Activated T-helper 9 cell treated with anti-CD3 and anti-CD28 coated beads, Interleukin-2, amount 50 U/mL, for 16 hours (primary cell): ENCODE measurements at places on chromosomes 3 and 15.

DNA sequence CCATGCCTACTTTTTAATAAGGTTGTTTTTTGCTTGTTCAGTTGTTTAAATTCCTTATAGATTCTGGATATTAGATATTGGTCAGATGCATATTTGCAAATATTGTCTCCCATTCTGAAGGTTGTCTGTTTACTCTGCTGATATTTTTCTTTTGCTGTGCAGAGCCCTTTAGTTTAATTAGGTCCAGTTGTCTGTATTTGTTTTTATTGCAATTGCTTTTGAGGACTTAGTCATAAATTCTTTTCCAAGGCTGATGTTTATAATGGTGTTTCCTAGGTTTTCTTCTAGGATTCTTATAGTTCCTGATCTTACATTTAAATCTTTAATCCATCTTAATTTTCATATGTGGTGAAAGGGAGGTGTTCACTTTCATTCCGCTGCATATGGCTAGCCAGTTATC is 77.4 kb downstream of the PTPRG start:
- no peak for DNase-seq

GRCh38 chr3:58356054-58356453 is 23.4 kb downstream of the PXK start:
- DNase-seq = no peak

- DNase-seq = no peak
These were observed 10.6 kb downstream of the ATP8B4 start for GRCh38 chr15:50108461-50108860.

- DNase-seq = no peak
These were observed 170.4 kb downstream of the ZMAT3 start for GRCh38 chr3:178901204-178901603.

- DNase-seq = no peak
These were observed 152.8 kb downstream of the SYNPR start for GRCh38 chr3:63430875-63431274.

DNA sequence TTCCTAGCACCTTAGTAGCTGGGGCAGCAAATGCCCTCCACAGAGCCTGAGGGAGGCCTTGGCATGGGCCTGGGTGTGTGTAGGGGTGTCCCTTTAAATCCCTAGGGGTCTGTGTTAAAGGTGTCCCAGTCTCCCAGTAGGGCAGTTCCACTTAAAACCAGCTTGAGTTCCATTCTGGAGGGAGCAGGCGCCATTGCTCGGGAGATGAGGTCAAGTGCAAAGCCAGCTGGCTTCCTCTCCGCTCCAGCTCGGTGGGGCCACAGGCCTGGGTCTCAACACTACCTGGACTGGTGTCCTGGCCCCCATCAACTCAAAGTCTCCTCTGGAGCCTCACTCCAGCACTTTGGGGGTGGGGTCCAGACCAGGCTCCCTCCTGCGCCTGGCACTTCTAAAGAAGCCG is 25.2 kb downstream of the FEM1B start:
- DNase-seq = no peak

- no peak for DNase-seq
These were observed 24.3 kb downstream of the PLA2G4F start for GRCh38 chr15:42131826-42132806.

DNA sequence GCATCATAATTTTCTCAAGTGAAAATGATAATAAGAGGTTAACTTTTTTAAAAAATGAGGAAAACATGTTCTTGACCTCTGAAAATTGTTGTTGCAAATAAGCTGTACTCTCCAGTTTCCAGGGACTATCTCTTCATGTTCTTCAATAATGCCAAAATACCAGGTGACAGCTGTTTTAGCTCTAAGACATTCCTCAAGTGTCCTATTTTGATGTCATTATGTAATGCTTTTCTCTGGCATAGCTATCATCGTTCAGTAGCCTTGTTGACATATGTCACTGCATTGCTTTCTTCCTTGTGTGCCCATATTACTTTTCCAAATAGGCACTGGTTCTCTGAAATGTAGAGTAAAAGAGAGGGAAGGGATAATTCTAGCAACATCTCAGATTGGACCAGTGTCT is 5.7 kb upstream of the FILIP1L start:
- DNase-seq = no peak
